Activated CD8-positive, alpha-beta T cell treated with anti-CD3 and anti-CD28 coated beads, Interleukin-2, amount 10 ng/mL, durations not matched to agents 7 days and 5 days (primary cell): ENCODE measurements at places on chromosomes 4 and X.
A peak's percentile ranks its signal among the peaks of the same experiment; 100 is the strongest.

GRCh38 chr4:129046055-129046959 lies 47.0 kb downstream of the SCLT1 start:
- no peak for DNase-seq

- DNase-seq, result no peak
Measured at GRCh38 chr4:98430708-98431403, 169.7 kb downstream of the RAP1GDS1 start.

- DNase-seq, result no peak
Measured at GRCh38 chrX:40415675-40416074, 165.1 kb upstream of the ATP6AP2 start.

DNA sequence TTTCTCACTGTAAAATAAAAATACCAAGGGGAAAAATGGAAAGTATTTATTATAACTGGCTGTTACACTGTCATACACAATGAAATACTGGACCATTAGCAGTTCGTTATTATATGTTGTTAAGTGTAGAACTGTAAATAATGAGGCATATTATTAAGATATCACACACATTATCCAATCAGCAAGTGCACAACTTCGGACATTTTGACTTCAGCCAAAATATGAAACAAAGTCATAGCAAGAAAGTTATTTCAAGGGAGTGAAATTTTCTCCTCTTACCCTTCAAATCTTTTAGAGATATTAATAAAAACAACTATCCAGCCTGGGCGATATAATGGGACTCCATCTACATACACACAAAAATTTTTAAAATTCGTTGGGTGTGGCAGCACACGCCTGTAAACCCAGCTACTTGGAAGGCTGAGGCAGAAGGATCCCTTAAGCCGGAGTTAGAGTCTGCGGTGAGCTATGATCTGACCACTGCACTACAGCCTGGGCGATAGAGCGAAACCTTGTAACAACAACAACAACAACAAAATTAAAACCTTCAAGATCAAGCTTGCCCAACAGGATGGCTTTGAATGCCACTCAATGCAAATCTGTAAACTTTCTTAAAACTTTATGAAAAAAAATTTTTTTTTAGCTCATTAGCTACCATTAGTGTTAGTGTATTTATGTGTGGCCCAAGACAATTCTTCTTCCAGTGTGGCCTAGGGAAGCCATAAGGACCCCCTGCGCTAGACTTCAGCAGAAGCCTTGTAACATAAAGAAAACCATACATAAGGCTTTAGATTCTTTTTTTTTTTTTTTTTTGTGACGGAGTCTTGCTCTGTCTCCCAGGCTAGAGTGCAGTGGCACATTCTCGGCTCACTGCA lies 1.3 kb upstream of the CISD2 start:
- DNase-seq, result no peak

DNA sequence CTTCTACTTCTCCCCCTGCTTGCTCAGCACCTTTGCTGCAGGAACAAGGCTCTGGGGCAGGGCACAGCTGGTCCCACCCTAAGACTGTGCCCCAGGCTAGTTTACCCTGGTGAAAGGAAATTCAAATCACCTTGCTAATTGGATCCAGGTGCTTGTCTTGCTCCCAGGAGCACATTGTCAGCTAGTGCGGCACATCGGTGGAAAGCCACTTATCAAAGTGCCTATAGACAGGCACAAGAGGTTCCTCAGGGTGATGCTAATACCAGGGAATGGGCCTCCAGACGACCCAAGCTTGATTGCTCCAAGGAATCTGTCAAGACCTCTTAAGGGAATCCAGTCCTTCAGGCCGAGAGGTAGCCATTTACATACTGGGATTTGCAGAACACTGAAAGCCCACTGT lies 64.5 kb upstream of the PRPS1 start:
- DNase-seq, result no peak

- DNase-seq, result no peak
Measured at GRCh38 chr4:139299536-139299935, 1.8 kb upstream of the NAA15 start.

GRCh38 chr4:148790691-148791090 lies 348.5 kb upstream of the NR3C2 start:
- no peak for DNase-seq

- peak; percentile 28 for DNase-seq
Measured at GRCh38 chrX:41382714-41383645, 49.0 kb downstream of the DDX3X start.

- DNase-seq, result no peak
Measured at GRCh38 chr4:5020341-5020740, 1.1 kb upstream of the CYTL1 start.

DNA sequence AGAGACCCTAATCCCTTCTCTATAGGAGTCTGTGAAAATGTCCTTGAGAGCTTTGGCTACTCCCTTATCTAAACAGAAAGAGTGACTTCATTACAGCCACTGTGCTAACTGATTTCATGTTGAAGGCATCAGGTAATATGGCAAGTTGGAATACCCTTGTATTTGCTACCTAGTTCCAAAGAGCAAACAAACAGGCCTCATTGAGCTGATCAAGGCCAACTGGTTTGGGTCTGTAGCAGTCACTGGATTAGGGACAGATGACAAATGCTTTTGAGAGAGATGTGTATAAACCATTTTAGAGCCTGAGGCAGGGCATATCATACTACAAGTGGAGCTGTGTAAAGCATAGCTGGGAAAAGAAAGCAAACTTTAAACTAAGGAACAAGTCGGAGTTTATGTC lies 22.9 kb upstream of the PDLIM5 start:
- DNase-seq, result no peak

GRCh38 chr4:155450676-155451075 lies 73.9 kb upstream of the MAP9 start:
- no peak for DNase-seq

- no peak for DNase-seq
Measured at GRCh38 chr4:182246401-182247205, 3.4 kb downstream of the TENM3 start.

DNA sequence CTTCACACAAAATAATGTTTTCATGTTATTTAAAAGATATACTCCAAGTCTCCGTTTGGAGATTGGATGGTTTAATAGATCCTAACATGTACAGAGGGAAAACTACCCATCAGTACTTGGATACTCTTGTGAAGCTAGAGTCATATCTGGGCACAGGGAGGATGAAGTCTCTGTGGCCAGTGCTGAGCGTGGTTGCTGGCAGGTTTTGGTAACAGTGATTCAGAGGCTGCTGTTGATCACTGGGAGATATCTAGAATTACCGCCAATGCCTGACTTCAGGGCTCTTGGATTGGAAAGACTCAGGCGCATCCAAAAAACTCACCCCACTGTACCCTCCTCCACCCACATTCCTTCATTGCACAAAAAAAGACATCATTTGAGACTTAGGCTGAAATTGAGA lies 107.2 kb upstream of the PGRMC2 start:
- DNase-seq, result no peak

DNA sequence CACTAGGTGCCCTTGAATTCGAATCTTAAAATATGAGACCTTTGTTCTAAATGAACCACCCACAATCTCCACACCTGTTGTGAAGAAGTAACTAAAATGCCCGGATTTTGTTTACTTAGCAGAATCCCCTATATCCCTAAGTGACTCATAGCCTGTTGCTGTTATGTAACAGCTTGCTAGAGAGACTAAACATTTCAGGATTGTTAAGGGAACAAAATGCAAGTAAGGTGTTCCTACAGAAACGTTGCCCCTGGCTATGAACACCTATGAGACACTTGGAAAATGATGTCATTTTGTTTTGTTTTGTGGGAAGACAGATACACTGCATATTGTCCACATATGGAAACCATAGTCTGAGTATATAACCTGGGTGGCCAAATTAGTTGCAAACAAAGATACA lies 24.2 kb upstream of the MXRA5 start:
- no peak for DNase-seq

GRCh38 chr4:70722199-70722791 lies 531 bp downstream of the RUFY3 start:
- DNase-seq, result peak; percentile 49

- DNase-seq, result no peak
Measured at GRCh38 chrX:10667143-10667542, 46.8 kb upstream of the MID1 start.

DNA sequence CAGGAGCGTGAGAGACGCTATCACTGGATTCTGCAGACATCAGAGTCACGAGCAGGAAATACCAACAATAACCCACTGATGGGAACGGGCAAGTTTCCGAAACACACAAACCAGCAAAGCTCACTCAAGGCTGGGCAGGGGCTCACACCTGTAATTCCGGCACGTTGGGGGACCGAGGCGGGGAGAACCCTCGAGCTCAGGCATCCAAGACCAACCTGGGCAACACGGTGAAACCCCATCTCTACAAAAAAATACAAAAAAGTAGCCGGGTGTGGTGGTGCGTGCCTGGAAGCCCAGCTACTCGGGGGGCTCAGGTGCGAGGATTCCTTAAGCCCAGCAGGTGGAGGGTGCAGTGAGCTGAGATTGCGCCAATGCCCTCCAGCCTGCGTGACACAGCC lies 17.2 kb upstream of the GTPBP6 start:
- DNase-seq, result no peak

GRCh38 chr4:153447175-153447905 lies 18.8 kb upstream of the TMEM131L start:
- DNase-seq, result no peak

- DNase-seq, result no peak
Measured at GRCh38 chrX:2697306-2697705, 6.2 kb downstream of the CD99 start.

DNA sequence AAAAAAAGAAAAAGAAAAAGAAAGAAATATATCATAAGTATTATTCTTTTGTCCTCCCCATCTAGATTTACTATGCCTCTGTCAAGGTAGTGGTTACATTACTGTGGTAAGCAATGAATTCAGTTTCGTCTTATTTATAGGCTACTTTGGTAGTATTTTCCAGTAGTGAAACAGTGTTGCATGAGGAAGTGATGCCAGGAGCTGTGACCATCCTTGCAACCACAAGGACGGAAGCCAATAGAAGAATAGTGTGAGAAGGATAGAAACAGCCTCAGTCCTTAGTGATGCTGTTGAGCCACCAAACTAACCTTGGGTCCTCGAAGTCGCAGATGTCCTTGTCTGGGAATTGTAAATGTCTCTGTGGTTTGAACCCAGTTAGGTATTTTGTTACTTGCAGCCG lies 328.5 kb downstream of the PPP3CA start:
- no peak for DNase-seq

- DNase-seq, result no peak
Measured at GRCh38 chrX:63387411-63387810, 36.3 kb upstream of the SPIN4 start.

GRCh38 chr4:53066155-53066554 lies 204.0 kb downstream of the RASL11B start:
- DNase-seq, result no peak

DNA sequence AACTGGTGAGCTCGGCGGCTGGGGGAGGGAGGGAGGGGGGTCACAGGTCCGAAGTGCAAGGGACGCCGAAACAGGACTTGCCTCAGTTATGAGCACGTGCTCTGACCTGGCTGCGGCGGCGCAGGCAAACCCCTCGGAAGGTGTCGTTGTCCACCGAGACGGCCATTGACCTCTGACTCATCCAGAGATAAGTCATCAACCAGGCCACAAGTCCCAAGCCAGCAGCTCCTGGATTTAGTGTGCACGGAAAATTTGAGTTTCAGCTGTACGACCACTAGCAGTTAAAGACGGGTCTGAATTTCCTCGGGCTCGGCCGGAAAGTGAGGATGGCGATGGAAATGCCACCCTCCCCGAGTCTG lies 674 bp downstream of the SH3D19 start:
- no peak for DNase-seq

GRCh38 chr4:148068065-148068911 lies 336.4 kb downstream of the ARHGAP10 start:
- DNase-seq, result no peak

GRCh38 chr4:16386711-16387320 lies 160.5 kb upstream of the TAPT1 start:
- DNase-seq, result no peak

- DNase-seq, result peak; percentile 69
Measured at GRCh38 chr4:78644744-78645330, 93.3 kb downstream of the ANXA3 start.

GRCh38 chrX:148573119-148573518 lies 72.7 kb downstream of the AFF2 start:
- no peak for DNase-seq

GRCh38 chr4:95409127-95409526 lies 139.6 kb downstream of the UNC5C start:
- DNase-seq, result no peak

GRCh38 chr4:159291176-159291575 lies 188.3 kb downstream of the RAPGEF2 start:
- DNase-seq, result no peak

DNA sequence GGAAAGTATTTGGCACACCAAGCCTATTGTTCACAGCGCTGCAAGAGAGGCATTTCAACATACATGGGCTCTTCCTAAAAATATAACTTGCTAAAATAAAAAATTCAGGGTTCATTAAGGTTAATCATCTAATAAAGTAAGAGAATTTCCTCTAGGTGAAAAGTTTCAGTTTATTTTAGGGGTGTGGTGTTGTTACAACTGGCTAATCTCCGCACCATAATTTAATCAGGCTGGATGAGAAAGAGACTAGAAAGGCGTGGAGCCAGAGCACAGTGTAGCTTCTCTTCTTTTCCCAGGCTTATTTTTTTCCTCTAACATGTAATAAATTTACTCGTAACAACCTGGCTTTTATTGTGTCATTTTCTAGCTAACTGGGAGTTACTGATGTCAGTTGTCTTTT lies 47.9 kb downstream of the FHL1 start:
- no peak for DNase-seq

- no peak for DNase-seq
Measured at GRCh38 chr4:173990126-173990868, 293.2 kb downstream of the FBXO8 start.

DNA sequence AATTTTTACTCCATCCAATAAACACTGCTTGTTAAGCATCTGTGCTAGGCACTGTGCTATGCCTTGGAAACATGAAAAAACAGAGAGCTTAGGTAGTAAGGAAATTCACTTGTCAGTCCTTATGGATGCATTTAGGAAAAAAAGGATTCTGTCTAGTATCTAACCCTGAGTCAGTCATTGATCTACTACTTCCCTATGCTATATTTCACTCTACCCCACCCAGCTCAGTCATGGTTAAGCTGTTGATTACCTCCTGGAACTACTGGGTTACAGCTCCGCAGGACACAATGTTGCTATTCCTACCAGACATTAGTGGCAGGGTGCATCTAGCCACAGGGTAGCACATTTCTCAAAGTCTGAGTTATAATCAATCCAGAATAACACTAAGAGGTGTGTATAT lies 2.9 kb upstream of the USP53 start:
- DNase-seq, result no peak

DNA sequence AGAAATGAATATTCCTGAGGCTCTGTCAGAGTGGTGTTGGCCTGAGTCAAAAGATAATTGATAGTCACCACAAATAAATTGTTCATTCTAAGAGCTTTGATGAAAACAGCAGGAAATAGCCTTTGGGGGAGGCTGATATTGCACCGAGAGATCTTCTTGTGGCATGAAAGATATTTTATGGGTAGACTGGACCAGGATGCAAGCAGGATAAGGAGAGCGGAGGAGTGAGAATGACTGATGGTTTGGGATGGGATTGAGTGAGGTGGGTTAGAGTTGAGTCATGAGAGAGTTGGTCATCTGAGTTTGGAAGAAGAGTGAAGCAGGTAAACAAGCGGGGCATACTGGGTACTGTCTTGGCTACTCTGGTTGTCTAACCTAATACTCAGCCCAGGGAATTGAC lies 88.7 kb downstream of the REPS2 start:
- DNase-seq, result no peak
